CD4-positive, alpha-beta memory T cell (primary cell): ENCODE measurements at places on chromosomes 5 and 9. TPM values are rescaled to one million over a fixed set of nuclear protein-coding genes. Genes with fewer than 3 reads are reported as not detected.

GRCh38 chr9:1101846-1102641, 51.9 kb downstream of the DMRT2 start:
- no peak for DNase-seq

The ECM2 gene
- not detected for total RNA-seq

- DNase-seq: peak; percentile 75
Observed at GRCh38 chr9:35616681-35617459, 1.3 kb downstream of the CD72 start.

- no peak for DNase-seq
Observed at GRCh38 chr9:76873056-76873792, 32.7 kb downstream of the PRUNE2 start.

DNA sequence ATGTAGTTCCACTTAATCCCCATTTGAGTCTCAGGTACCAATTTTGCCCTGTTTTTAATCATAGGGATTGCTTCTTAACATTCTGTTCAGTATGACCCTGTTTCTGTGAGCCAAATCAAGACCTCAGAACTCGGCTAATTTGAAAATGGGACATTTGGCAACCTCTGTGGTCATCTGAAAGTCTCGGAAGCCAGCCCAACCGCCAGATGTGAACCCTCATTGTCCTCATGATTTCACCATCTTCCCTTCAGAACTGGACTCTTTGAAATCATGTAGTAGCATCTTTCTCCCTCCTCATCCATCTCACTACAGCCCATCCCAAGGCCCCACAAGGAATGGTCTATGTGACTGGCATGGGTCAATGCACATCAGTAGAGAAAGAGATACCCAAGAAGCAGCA, 88.9 kb downstream of the S1PR3 start:
- no peak for DNase-seq

The CCDC152 gene
- total RNA-seq: 6.9 TPM

- no peak for DNase-seq
Observed at GRCh38 chr5:34450338-34450737, 205.8 kb upstream of the RAI14 start.

The MFAP3 gene
- total RNA-seq: 25.4 TPM

- DNase-seq: no peak
Observed at GRCh38 chr9:136995362-136995761, 1.0 kb downstream of the CLIC3 start.

The PPP3R2 gene
- not detected for total RNA-seq

DNA sequence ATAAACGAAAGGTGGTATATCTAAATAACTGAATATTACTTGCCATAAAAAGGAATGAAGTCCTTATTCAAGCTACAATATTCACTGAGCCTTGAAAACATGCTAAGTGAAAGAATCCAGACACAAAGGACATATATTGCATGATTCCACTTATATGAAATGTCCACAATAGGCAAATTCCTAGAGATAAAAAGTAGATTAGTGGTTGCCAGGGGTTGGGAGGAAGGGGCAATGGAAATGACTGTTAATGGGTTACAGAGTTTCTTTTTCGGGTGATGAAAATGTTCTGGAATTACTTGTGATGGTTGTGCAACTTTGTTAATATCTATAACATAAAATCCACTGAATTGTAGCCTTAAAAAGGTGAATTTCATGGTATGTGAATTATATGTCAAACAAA, 227.1 kb upstream of the TRIM32 start:
- no peak for DNase-seq
